ENCODE measurements at places on chromosomes 11 and 22.

GRCh38 chr11:537622-538430 is 499 bp downstream of the LRRC56 start:
- DNase-seq = no peak

- no peak for DNase-seq
Observed at GRCh38 chr11:36564376-36565030, 3.3 kb upstream of the RAG1 start.

- no peak for DNase-seq
Observed at GRCh38 chr11:72816404-72816990, 2.3 kb downstream of the ATG16L2 start.

- no peak for DNase-seq
Observed at GRCh38 chr11:67411785-67412152, 3.7 kb upstream of the CARNS1 start.

DNA sequence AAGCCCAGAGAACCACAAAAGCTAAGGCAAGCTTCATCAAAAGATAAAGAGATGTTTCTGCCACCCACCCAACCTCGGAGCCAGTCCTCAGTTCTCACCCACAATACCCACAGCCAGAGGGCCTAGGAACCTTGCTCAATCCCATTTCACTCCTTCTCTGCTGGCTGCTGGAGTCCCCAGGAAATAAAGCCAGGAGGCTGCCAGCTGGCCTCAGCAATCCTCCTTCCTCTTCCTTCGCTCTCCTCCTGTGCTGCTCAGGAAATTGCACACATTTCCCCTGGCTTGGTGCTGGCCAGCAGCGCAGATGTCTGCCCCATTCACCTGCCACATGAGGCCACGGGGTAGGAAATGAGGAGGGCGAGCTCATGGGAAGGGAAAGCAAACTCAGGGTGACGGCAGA is 91.8 kb upstream of the LDLRAD3 start:
- no peak for DNase-seq

DNA sequence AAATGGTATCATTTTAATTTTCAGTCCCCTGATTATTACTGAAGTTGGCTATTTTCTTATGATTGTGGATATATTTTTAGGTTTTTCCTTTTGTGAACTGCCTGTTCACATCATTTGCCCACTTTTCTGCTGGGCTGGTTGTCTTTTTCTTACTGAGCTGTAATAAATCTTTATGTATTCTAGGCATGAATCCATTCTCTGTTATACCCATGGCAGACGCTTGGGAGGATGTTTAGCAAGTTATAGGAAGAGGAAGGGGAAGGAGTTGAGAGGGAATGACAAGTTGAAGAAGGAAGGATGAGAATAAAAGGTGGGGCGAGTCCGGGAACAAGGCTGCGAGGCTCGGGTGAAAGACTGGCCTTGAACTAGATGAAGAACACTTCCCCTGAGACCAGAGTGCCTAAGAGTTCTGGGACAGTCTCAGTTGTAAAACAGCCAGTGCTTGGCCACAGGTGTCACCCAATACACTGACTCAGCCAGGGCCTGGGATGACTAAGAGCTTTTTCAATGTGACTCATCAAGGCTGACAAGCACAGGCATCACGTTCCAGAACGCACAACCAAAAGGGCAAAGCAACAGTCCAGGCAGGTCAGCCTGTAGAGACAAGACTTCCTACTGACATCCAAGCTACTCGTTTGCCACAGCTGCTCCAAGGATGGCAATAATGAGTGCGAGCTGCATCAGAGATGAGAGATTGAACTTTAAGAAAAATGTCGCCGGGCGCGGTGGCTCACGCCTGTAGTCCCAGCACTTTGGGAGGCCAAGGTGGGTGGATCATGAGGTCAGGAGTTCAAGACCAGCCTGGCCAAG is 35.2 kb downstream of the LRFN4 start:
- no peak for DNase-seq

- DNase-seq = no peak
Observed at GRCh38 chr11:132844956-132845696, 687.2 kb downstream of the OPCML start.

DNA sequence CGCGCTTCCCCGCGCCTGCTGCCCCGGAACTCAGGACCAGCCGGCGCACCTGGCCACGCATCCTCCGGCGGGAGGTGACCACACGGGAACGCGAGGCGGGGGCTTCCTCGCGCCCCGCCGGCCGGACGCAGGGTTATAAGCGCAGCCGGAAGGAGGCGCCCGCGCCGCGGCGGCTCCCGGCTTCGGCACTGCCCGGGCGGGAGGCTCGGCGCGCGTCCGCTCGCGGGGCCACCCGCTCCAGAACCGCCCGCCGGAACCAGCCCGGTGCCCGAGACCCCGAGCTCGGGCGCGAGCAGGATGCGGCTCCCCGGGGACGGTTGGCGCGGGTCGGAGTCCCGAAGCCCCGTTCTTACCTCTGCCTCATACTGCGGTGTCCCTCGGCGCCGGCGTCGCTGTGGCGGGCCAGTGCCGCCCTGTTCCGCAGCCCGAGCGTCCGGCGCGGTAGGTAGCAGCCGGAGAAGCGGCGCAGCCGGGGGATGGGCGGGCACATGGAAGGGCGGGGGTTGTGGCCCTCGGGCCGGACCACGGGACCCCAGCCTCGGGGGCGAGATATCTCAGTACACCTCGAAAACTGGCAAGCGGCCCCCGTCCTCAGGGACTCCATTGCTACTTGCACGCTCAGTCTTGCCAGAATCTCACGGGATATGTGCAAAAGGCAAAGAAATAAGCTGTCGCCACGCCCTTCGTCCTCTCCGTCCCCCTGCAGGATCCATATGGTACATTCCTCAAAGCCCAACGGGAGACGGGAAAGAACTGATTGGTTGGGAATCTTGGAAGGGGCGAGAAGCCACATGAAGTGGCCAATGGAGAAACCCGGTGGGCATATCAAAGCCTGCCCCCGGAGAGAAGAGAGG is 23.1 kb downstream of the MICAL3 start:
- DNase-seq = peak; percentile 82

DNA sequence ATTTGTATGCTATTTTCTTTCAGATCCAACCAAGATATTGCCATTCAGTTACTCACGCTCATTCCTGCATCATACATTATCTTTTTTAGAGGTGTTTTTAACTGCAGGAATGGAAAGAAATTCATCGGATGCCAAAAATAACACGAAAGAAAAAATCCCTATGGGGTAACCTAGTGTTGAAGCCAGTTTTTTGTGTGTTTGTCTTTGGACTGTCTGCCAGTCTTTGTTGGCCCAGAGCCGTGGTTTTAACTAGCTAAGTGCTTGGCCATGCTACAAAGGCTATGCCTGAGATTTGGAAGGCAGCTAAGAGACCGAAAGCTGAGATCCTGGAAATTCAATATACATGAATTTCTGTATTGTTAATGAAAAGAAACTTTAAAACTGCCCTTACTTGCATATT is 309.8 kb upstream of the CNTN5 start:
- DNase-seq = no peak

DNA sequence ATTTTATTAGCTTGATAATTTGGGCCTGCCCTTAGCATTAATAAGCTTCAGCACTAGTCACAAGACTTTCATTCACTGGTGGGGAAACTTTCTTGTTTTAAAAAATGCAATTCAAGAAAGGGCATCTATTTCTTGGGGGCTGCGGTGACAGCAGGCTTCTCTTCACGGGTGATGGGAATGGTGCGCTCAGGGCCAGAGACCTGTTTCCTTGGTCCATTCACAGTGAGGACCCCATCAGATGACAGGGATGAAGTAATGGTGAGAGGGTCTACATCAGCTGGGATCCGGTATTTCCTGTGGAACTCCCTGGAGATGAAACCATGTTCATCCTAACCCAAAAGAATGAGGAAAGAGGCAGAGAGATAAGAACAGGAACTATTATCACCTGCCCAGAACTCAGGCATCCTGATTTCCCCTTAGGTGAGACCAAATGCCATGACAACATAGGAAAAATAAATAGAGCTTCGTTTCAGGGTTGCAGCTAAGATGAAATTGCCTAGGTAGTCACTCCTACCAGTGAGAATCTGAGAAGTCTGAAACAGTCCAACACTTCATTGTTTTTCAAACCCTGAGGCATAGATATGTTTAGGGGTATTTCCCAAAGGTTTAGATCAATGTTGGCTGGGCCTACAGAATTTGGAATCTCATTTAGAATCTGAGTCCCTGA is 2.8 kb downstream of the CRYAB start:
- DNase-seq = no peak

- DNase-seq = no peak
Observed at GRCh38 chr11:112113539-112114457, 27.1 kb downstream of the SDHD start.

All from GOT3 (cell line).